ENCODE measurements at places on chromosomes 16 and 17. TPM values are rescaled to one million over a fixed set of nuclear protein-coding genes. Genes with fewer than 3 reads are reported as not detected.

The NLRC3 gene
- total RNA-seq: 0.12 TPM

- peak; percentile 67 for DNase-seq
Measured at GRCh38 chr17:60154616-60155426, 5.0 kb downstream of the CA4 start.

The ZBTB4 gene
- total RNA-seq: 14.3 TPM

- no peak for DNase-seq
Measured at GRCh38 chr17:53227514-53227913, 595.2 kb upstream of the KIF2B start.

The IKZF3 gene
- total RNA-seq: not detected

DNA sequence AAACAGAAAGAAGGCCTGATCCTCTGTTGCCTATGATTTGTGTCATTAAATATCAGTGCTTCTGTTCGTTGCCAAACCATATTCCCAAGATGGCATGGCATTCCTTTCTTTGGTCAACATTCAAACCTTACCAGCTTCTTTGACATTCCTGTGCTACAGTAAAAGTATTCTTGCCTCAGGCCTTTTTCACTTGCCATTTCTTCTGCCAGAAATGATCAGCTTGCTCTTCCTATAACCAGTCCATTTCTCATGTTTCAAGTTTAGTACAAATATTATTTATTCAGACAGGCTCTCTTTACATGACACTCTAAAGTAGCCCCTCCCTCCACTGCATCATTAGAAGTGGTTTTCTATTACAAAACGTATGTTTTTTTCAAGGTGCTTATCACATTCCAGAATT, 278.3 kb downstream of the KCNJ2 start:
- DNase-seq: peak; percentile 1

- peak; percentile 55 for DNase-seq
Measured at GRCh38 chr17:76382351-76382802, 2.0 kb upstream of the SPHK1 start.

All from RPMI7951 (cell line).